Caki2 (cell line): ENCODE measurements at places on chromosomes 1 and 21.
A peak's percentile ranks its signal among the peaks of the same experiment; 100 is the strongest.

- peak; percentile 95 for DNase-seq
These were observed 7.9 kb downstream of the ACOT7 start for GRCh38 chr1:6385488-6386191.

DNA sequence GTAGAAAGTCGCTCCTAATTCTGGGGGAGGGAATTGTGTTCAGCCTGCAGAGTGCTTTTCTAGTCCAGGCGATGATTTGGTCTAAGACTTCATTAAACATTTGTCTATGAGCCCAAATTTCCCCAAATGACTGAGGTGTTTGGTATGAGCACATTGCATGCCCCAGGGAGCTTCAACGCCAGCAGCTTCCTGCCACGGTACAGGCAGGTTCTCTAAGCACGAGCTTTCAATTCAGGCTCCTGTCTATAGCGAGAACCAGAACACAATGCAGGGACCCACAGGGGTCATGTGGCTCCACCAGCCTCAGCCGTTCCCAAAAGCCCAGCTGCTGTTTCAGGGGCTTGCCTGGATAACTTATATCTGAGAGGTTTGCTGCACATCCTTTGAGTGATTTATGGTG is 34.1 kb upstream of the H6PD start:
- no peak for DNase-seq

GRCh38 chr1:45205011-45205909 is 1.1 kb downstream of the ZSWIM5 start:
- DNase-seq = peak; percentile 46

DNA sequence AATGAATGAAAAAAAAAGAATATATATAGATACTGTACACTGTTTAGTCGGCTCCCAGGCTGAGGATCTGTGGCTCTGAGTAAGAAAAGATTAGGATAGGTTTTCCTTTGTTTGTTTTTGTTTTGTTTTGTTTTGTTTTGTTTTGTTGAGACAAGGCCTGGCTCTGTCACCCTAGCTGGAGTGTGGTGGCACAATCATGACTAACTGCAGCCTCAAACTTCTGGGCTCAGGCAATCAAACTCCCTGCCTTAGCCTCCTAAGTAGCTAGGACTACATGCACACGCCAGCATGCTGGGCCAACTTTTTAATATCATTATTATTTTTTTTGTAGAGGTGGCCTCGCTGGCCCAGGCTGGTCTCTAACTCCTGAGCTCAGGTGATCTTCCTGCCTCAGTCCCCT is 87.9 kb upstream of the PTBP2 start:
- no peak for DNase-seq
